G401 (cell line): ENCODE measurements at places on chromosomes 1 and 21.

DNA sequence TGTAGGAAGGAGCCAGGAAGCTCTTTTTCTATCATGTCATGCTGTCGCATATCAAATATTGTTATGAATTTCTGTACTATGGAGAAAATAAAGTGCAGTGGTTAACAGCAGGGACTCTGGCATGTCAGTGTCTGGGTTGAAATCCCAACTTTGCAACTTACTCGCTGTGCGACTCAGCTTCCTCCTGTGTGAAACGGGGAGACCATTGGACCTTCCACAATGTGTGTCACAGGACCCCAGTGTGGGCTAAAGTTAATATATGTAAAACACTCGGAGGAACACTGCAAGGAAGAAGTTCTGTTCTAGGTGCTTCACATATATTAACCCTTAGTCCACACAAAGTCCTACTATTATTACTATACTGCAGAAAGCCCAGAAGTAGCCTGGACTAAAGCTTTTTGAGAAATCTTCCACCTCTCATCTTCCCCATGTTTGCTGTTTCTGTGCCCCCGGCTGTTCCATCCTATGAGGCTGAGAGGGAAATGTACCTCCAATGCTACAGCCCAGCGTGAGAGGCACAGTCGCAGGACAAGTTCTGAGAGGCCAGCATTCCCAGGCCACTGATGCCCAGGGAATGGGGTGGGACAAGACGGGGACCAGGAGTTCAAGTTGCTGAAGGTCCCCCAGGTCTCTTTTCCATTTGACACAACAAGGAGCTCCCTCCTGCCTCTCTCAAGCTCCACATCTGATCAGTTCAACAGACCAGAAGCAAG lies 1.9 kb downstream of the CHIT1 start:
- DNase-seq, result no peak

DNA sequence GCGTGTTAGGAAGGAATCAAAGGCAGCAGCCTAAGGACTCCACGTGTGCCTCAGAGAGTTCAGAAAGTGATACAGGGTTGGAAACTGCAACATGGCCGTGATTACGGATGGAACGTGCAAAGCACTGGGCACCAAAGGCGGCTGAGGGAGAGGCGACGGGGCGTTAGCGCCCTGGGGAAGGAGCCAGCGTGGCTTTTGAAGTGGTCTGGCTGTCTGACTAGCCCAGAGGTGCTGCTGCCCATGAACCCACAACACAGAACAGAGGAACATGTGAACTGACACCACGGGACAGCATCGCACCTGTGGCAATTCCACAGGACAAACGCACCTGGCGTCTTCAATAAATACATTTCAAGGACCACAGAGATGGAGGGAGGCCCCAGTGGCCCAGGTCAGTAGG lies 18.0 kb upstream of the TMEM52 start:
- no peak for DNase-seq

DNA sequence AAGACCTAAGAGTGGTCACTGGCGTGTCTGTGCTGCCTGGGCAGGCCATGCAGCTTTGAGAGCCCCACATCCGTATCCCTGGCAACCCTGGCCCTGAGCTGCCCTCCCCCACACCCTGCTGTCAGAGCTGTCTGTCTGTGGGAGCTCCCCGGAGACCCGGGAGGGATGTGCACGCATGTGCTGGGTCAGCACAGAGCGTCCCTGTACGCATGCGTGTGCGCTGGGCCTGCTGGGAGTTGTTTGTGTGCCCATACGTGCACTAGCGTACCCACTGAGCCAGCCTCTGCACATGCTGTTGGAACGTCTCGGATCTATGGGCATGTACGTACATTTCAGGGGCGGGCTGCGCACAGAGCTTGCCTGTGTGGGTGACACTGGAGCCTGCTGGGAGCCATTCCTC lies 89.3 kb downstream of the EPHB2 start:
- DNase-seq, result no peak

DNA sequence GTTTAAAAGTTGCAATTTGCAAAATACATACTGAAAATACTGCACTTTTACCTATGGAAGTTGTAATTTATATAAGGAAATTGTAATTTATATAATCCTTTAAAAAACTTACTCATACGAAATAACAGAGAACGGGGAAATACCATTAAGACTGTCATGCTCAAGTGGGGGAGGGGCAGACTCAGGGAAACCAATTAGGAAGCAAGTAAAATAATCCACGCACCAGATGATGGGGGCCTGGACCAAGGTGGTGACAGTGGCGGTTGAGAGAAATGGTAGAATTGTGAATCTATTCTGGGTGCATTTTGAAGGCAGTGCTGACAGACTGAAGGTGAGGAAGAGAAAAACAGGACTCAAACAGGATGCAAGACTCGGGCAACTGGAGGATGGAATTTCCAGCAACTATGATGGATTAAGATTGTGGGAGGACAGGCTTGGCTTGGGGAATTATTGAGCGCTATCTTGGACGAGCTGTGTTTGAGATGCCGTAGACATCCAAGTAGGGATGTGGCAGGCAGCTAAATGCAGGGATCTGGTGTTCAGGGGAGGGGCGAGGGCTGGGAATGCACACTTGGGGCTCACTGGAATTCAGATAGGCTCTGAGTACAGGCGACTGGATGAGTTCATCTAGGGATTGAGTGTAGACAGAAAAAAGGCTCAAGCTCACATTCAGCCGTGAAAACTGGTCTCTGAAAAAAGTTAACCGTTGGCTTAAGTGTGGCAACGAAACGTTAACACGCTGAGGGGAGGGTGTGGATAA lies 977 bp downstream of the LCA5L start:
- DNase-seq, result peak; percentile 58
